Caki2 (cell line): ENCODE measurements at places on chromosomes 4 and X.

DNA sequence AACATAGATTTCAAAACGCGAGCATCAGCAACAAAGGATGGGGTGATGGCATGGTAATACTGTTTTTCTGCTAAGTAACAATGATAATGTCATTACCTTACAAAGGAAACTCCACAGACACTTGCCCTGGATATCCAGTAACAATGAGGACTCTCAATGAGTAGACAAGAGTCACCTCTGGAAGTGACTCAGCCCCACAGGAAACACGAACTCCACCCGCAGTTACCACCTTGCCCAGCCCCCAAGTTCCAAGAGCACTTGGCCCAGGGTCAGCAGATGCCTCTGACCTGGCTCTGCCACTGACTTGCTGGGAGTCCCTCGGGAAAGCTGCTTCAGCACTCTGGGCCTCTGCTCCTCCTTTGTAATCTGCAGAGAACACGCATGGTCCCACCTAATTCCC, 110.3 kb upstream of the MAP3K15 start:
- DNase-seq = peak; percentile 16

DNA sequence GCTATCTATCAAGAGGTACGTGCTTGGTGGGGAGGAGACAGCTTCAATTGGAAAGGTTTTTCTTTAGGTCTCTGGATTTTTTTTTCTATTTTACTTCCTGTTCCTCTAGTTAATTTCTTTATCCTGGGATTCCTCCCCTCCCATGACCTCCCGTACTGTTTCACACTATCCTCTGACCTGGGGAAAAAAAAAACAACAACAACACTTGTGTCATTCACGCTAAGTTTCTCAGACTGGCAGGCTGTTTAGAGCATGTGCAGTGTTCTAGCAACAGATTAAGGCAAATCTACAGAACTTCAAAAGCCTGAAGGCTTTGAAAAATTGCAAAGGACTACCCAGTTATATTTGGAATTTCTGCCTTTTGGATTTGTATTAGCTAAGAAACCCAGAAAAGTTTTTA, 358.4 kb downstream of the ARHGAP24 start:
- DNase-seq = no peak

- DNase-seq = no peak
Observed at GRCh38 chr4:126799971-126800574, 832.7 kb upstream of the INTU start.

GRCh38 chrX:101391831-101392230, 1.0 kb downstream of the RPL36A start:
- no peak for DNase-seq

GRCh38 chrX:151974336-151975227, at the start of gene GABRE:
Gene GABRE, minus strand, starts transcription at chrX:151974676. Its CDS starts 51 bp downstream, at chrX:151974625.
- DNase-seq = peak; percentile 33

GRCh38 chrX:68684291-68684918, 36.9 kb downstream of the STARD8 start:
- DNase-seq = no peak

GRCh38 chr4:41177016-41177415, 37.3 kb downstream of the APBB2 start:
- DNase-seq = no peak

GRCh38 chrX:141320801-141321200, 78.5 kb upstream of the SPANXC start:
- DNase-seq = no peak

DNA sequence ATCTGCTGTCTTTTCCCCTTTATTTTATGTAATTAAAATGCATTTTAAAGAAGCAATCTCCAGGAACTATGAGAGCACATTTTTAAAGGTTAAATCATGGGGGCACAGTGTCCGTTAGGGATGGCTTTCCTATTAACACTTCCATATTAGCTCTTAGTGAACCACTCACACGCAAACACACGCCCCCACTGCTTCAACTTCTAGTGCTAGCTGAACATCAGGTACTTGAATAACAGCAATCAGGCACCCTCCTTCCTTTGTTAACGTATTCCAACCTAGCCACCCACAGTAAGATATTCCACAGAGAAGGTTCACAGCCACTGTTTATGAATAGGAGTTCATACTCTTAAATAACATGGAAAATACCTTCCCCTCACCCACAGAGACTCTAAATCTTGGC, 9.3 kb downstream of the TMEM255A start:
- DNase-seq = no peak

DNA sequence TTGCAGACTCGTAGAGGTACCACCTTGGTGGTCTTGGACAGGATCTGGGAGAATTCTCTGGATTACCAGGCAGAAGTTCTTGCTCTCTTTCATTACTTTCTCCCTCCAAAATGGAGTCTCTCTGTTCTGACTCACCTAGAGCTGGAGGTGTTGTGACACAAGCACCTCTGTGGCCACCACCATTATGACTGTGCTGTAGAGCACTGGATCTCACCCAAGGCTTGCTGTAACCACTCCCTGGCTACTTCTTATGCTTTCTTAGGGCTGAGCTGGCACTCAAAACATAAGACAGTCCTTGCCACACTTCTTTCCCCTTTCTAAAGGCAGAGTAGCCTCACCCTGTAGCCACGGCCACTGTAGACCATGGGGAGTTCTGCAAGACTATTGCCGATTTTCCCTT, 296.6 kb upstream of the DIPK2B start:
- DNase-seq = no peak

DNA sequence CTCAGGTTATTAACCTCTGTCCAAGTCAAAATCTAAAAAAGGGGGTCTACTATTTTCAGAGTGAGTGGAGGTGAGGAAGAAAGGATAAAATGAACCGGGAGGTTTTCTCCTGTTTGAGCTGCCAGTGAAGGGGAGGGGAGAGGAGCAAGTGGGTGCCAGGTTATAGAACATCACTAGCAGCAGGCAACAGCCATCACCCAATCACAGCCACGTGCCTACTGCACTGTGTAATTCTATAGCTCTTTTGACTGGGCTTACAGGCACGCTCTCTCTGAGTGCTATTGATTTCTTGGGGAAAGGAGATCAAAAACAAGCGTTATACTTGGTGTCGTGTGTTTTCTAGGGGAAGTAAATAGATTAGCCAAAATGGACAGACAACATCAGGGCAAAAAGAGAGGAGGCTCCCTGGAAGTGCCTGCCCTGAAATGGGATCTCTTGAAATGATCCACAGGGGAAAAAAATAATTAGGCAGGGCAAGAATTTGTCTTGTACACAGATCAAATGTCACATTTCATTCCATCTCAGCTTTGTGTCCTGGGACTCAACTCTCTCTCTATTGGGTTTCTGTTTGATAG, 300.5 kb upstream of the LCORL start:
- DNase-seq = no peak

- no peak for DNase-seq
Observed at GRCh38 chr4:99536271-99536670, 25.4 kb downstream of the C4orf17 start.

DNA sequence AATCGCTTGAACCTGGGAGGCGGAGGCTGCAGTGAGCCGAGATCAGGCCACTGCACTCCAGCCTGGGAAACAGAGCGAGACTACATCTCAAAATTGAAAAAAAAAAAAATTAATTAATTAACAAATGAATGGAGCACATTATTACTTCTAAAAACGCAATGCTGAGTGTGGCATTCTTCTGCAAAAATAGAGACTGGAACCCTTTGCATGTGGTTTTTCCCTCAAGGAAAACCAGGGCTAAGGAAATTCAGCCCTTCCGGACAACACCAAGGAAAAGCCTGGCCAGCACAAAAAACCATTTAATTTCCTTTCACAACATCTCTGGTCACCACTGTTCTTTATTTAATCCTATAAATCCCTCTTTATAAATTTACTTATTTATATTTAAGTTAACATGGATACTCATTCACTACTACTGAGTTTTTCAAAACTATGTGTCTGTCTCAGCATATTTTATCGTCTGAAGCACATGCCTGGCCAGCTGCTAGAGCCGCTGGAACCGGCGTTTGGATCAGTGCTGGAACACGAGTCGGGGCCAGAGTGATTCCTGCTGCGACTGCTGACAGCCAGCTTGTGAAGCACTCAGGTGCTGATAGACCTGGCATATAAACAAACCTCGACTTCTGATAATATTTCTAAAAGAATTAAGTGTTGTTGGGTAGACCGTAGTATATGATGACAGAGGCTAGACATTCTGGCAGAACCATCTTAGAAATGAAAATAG, 84.5 kb upstream of the WWC2 start:
- DNase-seq = no peak

- no peak for DNase-seq
Observed at GRCh38 chr4:94831607-94832006, 73.9 kb downstream of the BMPR1B start.

DNA sequence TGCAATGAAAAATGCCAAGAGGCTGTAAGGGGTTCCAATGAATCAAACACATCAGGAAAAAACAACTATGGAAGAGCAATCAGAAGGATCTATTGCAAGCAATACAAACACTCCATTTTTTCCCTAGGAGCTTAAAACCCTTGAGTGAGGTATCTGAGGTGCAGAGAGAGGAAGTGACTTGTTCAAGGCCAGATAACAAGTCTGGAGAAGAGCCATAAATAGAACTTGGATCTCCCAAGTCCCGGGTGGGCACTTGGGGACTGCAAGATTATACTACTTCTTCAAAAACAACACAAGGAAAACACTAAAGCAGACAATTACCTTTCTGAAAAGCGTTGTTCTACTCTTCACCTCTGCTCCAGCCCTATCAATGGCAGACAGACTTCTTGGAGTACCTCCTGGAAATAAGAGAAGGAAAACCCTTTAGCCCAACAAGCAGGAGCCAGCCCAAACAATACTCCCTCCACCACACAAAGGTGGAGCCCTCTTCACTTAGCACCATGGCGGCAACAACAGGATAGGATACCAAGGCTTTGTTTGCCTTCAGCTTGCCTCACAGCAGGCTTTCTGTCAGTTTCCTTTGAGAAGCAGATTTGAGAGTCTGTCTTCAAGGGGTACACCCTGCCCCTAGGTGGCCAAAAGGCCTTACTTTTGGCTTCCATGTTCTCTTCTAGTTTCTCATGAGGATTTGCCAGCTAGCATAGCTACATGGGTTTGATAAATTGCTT, 26.0 kb downstream of the AIFM1 start:
- no peak for DNase-seq

DNA sequence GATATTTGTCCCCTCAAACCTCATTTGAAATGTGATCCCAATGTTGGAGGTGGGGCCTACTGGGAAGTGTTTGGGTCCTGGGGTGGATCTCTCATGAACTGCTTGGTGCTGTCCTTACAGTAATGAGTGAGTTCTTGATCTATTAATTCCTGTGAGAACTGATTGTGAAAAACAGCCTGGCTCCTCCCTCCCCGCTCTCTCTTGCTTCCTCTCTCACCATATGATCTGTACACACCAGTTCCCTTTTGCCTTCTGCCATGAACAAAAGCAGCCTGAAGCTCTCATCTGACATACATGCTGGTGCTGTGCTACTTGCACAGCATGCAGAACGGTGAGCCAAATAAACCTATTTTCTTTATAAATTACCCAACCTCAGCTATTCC, 11.2 kb upstream of the YIPF7 start:
- no peak for DNase-seq

DNA sequence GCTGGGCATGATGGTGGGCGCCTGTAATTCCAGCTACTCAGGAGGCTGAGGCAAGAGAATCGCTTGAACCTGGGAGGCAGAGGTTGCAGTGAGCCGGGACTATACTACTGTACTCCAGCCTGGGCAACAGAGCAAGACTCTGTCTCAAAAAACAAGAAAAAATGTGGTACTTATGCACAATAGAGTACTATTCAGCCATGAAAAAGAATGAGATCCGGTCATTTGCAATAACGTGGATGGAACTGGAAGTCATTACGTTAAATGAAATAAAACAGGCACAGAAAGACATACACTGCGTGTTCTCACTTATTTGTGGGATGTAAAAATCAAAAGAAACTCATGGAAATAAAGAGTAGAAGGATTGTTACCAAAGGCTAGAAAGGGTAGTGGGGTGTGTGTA, 12.1 kb downstream of the RPGR start:
- DNase-seq = no peak

- no peak for DNase-seq
Observed at GRCh38 chr4:143782521-143782920, 82.0 kb upstream of the FREM3 start.

DNA sequence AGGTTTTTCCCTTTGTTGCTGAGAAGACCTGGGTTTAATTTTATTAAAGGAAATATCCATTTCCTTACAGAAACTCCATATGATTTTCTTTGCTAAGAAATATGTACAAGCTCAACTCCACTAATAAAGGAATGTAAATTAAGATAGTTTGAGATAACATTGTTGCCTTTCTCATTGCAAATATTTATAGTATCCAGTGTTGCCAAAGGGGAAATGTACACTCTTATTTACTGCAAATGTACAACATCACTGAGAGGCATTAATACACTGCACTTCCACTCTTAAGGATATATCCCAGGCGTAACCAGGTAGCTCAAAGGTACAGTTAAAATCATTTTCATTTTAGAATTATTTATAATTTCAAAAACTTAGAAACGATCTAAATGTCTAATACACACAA, 7.5 kb upstream of the LRBA start:
- DNase-seq = no peak

DNA sequence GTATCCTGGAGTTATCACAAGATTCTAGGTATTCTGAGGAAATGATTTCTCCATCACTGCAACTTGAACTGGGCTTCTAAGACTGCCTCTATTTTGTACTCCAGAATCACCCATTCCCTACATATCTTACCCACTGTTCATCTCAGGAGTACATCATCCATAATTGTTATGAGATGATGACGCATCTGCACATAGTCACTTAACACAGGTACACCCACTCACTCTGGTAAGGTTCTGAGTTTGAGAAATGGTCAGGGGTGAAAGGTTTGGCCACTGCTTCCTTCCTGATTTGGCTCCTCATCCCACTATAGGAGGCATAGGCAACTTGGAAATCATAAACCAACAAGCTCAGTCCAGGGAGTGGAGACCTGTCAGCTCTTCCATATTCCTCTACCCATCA, 143.9 kb downstream of the GLRA2 start:
- DNase-seq = no peak

DNA sequence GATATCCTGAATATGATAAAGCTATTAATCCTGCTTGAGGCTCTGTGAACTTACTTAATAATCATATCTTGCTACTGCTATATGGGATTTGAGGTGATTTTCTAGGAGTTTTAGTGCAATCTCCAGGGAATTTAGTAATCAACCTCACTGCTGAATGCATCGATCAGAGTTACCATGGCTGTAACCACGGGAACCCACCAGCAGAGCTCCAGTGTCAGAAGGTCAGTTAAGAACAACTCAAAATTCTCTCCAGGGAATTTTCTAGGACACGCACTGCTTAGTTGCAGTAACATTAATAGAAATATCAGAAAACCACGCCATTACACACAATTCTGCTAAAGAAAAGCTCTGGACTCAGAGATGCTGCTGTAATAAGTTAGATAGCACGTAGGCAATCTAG, 1477.2 kb upstream of the TENM3 start:
- no peak for DNase-seq

DNA sequence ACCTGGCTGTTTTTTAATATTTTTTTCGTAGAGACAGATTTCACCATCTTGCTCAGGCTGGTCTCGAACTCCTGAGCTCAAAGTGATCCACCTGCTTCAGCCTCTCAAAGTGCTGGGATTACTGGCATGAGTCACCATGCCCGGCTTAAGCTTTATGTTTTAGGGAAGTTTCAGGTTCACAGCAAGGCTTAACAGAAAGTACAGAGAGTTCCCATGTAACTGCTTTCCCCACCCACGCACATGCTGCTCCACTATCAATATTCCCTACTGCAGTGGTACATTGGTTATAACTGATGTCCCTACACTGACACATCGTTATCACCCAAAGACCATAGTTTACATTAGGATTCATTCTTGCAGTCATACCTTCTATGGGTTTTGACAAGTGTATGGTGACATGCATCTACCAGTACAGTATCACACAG, 62.7 kb downstream of the PRPS1 start:
- DNase-seq = no peak
